HFF-Myc (cell line): ENCODE measurements at places on chromosomes 4 and X.

DNA sequence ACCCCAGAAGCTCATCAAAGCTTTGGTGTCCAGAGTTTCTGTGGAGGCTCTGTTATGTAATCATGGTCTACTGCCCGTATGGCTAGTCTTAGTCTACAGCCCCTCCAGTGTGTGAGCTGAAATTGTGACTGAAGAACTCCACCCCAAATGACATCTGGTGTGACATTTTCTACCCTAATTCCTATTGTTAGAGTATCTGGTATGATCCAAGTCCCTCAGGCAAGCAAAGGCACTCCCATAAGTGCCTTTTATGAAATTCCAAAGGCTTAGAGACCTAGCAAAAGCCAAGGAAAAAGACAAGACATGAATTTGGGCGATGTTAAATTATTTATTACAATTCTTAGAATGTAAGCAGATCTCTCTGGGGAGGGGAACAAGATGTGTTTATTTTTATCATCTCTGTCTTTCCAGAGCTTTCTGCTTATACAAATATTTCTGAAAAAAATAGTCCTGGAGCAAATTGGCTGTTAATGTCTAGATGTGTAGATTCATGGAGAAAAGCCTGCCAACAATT lies 417.4 kb downstream of the CCSER1 start:
- DNase-seq = no peak

DNA sequence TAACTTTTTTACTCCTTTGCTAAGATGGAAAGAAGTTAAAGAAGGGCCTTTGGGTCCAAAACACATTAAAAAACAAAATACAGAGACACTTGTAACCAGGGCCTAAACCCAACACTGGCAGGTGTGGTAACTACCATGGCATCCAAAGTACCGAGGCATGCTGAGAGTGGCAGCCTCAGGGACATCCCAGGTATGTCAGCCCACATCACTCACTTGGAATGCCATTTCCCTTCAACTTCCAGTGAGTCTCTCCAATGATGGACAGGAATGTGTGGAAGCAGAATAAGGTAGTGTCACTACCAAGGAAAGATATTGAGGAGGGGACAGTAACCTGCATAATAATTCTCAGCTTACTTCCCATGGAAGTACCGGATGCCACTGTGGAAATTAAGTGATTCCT lies 79.5 kb upstream of the SCOC start:
- DNase-seq = no peak

- DNase-seq = peak; percentile 14
Observed at GRCh38 chr4:77500801-77501200, 104.8 kb upstream of the CXCL13 start.

- DNase-seq = no peak
Observed at GRCh38 chr4:184613405-184613804, 35.8 kb downstream of the CASP3 start.

DNA sequence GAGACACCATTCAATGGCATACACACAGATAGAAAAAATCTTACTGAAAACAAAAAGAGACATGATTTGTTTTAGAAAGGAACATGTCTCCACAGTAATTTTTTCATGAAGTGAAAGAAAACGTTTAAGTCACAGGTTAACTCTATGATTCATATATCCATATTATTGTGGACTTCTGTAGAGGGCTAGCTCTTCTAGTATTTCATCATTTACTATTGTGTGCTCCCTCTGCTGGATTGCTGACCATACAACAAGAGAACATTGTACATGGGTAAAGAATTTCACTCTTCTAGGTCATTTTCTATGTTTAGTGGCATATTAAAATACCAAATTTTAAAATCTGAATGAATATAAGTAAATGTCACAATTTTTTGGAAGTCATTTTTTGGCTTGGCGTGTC lies 91.8 kb upstream of the POU3F4 start:
- no peak for DNase-seq

DNA sequence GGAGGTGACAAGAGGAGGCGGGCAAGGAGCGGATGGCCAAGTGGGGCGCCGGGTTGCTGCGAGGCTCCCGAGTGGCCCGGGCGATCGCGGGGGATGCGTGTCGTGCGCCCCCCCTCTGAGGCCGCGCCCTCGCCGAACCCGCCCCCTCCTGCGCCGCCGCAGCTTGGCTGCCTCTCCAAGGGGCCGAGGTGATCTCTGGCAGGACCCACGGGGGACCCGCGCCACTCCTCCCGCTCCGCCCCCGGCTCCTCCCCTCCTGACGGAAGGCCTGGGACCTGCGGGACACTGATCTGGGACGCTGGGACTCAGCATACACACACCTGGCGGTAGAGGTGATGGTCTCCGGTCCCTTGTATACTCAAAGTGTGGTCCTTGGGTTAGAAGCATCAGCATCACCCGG lies 21.9 kb upstream of the FAM47C start:
- DNase-seq = no peak

DNA sequence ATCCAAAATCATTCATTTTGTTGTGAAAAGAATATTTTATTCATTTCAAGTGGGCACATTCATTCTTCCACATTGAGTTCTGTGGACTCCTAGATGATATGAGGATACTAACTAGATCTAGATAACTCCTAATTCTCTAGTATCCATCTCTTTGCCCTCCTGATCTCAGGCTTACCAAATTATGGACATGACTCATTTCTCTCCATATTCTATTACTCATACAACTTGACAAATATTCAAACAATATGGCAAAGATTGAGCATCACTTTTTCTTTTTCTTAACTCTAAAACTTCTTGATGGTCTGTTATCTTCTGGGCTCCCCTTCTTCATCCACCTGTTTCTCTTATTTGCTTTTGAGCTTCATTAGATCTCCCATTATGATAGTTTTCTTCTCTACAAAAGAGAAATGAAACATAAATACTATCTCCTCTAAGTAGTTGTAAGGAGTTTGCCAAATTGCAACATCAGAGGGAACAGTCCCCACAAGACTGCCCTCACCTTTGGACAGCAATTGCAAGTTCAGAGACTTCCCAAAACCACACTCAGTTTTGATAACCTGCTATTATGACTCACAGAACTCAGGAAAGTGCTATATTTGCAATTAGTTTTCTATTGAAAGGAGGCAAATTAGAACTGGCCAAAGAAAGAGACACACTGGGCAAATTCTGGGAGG lies 422.9 kb downstream of the SPRY1 start:
- no peak for DNase-seq

GRCh38 chr4:10113362-10114047 lies 3.1 kb downstream of the WDR1 start:
- DNase-seq = no peak
